ENCODE measurements at places on chromosomes 4 and X.

DNA sequence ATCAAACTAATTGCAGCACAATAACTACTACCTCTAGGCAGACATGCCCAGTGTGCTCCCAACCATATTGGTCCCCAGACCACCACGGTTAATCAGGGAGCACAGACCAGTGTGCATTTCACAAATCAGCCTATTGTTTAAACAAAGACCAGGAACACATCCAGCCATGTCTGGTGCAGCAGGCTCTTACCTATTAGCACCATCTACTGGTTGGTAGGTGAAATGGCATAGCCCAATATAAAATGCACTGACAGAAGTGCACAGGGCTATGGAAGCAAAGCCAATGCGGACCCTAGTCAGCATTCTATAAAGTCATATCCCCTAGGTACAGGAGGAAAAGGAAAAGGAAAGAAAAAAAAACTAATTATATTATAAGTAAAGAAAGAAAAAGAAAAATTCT, 15.5 kb upstream of the CYLC1 start:
- DNase-seq: no peak

DNA sequence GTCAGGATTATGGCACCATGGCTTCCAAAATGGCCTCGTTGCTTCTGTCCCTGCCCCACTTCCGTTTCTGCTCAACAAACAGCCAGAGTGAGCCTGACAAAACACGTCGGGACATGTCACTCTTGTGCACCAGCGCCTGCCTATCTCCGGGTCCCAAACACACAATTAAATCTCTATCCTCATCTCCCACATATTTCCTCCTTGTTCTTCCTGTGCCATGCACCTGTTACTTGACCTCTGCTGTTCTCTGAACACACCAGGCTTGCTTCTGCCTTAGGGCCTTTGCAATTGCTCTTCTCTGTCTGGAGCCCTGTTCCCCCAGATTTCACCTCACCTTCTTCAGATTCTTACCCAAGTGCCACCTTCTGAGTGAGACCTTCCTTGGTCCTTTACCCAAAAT, 12.7 kb upstream of the CD38 start:
- DNase-seq: no peak

DNA sequence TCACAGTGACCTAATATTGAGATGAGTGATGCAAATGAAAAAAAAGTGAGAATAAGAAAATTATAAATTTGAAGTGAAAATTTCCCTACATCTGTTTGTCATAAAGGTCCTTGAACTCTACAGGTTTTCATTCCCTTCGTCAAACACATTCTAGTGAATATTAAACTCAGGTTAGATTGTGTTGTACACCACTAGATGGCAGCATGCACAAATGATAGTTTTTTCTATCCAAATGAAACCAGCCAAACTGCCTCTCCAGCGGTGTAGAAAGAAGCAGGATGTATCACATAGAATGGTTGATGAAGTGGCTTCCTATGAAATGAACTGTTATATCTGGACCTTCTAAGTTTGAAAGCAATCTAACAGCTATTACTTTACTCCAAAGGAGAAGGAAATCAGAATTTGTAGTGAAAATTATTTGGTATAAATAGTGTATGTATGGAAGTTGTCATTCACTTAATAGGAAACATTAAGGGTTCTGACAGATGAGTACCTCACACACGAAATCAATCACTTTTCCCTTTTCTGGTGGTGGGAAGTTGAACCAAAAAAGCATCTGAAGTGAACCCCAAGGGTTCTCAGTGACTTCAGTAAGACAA, 382.7 kb downstream of the UNC5C start:
- DNase-seq: no peak

GRCh38 chr4:145102619-145103018, 4.5 kb downstream of the ABCE1 start:
- DNase-seq: no peak

GRCh38 chrX:39293203-39293602, 491.9 kb downstream of the MID1IP1 start:
- DNase-seq: no peak

DNA sequence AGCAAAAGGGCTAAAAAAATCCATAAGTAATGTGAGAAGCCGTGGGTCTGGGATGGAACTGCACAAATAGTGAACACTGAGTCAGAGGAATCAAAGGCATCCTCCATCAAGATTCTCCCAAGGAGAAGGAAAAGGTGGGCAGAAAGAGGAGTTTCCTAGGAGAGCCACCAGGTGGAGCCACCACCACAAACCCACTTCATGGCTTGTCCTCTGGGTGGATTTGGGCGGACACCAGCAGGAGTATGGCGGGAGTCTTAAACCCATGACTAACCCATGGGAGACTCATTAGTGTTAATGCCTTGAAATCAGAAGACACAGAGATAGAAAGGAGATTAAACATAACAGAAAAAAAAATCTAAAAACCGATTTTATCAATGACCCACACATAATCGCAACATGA, 147.7 kb downstream of the SH3KBP1 start:
- DNase-seq: no peak

DNA sequence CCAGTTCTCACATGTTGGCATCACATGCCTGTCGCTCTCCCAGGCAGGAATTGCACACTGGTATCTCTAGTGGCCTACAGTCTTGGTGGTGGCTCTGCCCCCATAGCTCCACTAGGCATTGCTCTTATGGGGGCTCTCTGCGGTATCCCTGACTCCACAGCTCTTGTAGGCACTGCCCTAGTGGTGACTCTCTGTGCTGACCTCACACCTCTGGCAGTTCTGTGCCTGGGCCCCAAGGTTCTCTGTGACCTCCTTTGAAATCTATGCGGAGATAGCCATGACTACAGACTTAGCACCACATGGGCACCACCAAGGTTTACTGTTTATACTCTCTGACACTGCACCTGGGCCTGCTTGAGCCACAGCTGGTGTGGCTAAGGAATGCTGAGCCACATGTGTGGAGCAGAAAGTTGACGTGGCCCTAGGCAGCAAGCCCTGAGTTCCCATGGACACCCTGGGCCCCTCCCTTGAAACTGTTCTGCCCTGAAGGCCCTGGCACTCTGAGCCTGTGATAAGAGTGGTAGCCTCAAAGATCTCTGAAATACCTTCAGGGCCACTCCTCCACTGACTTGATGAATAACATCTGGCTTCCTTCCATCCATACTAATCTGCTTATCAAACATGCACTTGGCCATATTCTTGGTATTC, 8.0 kb downstream of the SLC9B1 start:
- DNase-seq: no peak
